ENCODE measurements at places on chromosomes 13 and 19.
A peak's percentile ranks its signal among the peaks of the same experiment; 100 is the strongest.

DNA sequence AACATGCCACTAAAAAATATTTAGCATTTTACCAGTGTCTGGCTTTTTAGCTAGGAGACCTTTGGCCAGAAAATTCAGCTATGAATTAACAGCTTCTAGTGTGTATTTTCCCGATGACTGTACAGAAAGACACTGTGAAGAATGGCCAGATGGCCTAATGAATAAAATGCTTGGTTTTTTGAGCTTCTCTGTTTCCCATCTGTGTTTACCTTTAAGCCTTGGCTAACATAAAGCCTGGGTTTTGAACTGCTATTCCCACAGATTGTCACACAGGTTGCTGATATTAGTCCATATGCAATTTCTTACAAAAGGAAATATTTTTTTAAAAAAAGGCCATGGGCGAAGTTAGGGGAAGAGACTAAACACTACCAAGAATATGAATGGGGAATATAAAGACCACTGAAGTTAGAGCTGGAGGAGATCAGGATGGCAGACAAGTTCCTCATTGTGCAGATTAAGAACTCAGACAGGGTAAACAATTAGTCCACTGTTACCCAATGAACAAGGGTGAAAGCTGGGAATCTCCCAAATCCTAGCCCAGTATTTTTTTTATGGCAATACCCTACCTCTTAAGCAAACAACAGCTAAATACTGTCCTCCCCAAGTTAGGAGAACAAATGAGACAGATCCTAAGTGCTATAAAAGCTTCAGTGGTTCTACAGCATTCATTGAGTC is 95.1 kb downstream of the DCT start:
- no peak for DNase-seq

GRCh38 chr13:96825653-96826052 is 168.6 kb downstream of the OXGR1 start:
- no peak for DNase-seq

- peak; percentile 97 for DNase-seq
Measured at GRCh38 chr19:14405758-14406644, 13.1 kb downstream of the DDX39A start.

DNA sequence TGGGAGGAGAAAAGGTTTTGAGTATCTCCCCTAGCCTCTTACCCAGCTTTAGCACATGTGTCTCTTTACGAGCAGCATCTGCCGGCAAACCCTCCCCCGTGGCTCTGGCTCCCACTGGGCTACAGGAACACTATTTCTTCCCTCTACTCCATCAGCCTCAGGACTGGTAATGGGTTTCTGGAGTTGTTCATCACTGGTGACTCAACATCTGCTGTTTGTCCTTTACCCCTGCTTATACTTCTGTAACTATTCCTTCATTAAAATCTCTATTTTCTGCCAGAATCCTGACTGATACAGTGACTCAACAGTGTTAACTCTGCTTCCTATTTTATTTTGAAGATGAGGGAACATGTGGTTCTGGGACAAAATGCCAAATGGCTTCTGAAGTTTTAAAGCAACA is 437.3 kb upstream of the HTR2A start:
- no peak for DNase-seq

DNA sequence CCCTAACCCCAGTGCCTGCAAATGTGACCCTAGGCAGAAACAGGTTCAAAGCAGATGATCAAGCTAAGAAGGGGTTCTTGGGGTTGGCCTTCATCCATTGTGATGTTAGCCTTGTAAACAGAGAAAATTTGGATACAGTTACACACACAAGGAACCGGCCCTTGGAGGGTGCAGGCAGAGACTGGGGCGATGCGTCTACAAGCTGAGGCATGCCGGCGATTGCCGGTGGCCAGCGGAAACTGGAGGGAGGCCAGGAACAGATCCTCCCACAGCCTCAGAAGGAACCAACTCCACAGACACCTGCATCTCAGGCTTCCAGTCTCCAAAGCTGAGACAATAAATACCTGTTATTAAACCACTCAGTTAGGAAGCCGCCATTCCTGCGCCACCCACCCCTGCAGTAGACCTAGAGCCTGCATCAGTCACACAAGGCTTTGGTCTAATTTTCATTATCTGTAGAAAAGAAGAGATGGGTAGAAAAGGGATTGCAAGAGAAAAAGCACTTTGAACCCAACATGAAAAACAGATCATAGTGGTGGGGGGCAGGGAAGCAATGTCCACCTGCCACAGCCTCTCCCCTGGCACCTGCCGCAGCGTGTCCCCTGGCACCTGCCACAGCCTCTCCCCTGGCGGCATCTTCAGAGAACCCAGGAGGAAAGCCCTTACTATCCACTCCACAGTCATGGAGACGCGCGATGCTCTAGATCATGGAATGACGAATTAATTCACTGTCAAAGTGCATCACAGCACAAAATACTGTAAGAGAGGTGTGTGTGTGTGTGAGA is 119.7 kb upstream of the SOX1 start:
- DNase-seq, result no peak

GRCh38 chr13:82833923-82834322 is 1048.4 kb downstream of the SLITRK1 start:
- no peak for DNase-seq

- DNase-seq, result no peak
Measured at GRCh38 chr13:65479692-65480091, 1750.4 kb downstream of the PCDH9 start.

DNA sequence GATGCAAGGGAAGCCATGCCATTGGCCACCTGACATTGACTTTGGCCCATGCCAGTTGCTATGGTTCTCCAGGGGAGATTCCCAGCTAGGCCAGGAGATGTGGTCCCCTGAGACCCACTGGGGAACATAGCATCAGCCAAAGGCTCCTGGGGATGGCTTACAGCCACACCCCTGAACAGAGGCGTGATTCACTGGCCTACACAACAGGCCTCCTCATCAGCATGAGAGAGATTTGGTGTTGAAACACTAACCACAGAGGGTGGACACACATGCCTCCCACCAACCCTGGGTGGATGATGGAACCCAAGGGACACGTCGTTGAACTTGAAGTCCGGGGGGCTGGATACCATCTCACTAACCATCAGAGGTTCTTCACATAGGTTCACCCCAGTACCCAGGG is 14.4 kb downstream of the IQCN start:
- no peak for DNase-seq

DNA sequence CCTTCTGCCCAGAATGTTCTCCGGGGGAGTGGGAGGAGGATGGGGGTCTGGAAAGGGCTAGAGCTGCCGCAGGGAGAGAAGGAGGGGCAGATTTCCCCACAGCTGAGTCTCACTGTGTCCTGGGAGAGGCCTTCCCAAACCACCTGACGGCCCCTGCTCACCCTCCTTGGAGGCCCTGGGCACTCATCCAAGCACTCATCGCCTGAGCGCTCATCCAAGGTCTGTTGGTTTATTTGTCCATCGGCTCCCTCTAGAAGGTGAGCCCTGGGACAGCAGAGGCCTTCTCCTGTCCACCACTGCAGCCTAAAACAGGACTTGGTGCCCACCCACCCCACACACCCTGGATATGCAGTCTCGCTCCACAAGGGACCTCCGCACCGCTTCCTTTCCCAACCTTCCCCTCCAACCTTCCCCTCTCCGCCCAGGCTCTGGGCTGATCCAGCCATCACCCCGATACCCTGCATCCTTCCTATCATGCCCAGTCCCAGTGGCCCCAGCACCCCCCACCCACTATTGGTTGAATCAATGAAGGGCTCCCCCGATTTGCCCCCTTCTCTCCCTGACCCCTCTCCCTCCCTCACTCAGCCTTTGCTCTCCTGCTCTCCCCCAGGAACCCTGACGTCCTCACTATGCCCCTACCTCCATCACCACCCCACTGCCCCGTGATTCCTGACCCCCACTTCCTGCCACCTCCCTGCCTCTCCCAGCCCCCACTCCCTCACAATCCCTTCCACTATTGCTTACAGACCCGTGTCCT is 1.7 kb downstream of the UBXN6 start:
- DNase-seq, result no peak

- DNase-seq, result no peak
Measured at GRCh38 chr19:54418030-54418929, 3.0 kb downstream of the TTYH1 start.

GRCh38 chr13:24217601-24218281 is 57.2 kb downstream of the SPATA13 start:
- no peak for DNase-seq

- DNase-seq, result no peak
Measured at GRCh38 chr13:34474187-34474868, 467.7 kb upstream of the NBEA start.

GRCh38 chr13:36912973-36913372 is 7.1 kb downstream of the SMAD9 start:
- DNase-seq, result no peak

Data from neural crest cell (in vitro differentiated cells).